ENCODE measurements at places on chromosomes 5 and 9.

DNA sequence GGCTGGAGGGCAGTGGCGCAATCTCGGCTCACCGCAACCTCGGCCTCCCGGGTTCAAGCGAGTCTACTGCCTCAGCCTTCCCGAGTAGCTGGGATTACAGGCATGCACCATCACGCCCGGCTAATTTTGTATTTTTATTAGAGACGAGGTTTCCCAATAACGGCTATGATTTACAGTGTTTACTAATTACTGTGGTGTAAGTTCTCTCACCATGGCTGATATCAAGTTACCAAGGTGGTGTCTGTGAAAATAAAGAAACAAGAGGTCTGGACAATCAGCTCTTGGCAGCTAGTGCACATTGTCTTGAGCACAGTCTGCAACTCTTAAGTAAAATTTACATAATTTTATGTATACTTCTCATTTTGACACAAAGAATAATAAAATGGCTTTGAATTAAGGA lies 385.5 kb upstream of the COX7C start:
- DNase-seq, result no peak

DNA sequence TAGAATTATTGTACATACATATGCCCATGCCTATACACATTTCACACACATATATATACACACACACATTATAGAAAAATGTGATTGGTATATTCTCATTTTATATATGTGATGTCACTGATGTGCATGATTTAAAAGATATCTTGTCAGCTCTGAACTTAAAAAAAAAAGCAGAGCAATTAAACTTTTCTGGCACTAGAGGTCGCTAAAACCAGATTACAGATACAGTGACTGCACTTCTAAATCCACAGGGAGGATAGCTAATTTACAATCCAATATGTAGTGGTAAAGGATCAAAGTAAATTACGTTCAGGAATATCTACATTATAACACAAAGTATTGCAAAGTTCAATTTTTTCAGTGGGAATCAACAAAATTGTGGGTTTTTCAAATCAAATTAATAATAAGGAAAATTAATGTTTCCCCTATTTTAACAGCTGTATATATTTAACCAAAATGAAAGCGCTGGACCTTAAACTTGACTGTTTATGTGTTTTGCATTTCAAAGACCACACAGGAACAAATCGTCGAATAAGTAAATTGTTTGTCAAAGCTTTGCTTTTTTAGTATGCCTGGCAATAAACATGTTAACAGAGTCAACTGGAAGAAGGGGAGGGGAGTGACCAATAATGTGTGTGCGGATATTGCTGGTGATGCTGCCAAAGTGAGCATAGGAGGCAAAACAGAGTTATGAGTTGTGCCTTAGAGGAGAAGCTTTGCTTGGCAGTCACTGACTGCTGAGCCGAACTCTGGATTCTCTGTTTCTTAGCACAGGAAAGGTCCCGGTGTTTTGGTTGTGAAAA lies 1201.4 kb upstream of the C9orf72 start:
- DNase-seq, result no peak

DNA sequence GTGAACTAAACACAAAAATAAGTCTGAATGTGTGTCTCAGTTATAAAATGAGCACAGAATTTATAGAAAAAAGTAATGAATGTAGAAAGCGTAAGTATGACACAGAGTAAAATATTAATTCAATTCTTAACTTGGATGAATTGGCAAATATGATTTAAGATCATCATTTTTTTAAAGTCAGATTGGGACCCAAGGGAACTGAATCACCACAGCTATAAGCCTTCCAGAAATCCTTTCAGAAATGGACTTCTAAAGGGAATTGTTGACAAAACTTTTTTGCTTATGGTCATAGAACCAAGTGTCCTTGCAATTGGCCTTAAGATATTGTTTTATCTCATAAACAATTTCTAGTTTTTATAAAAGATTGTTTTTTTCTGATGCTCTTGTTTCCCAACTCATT lies 495.1 kb upstream of the DAB2 start:
- DNase-seq, result no peak

GRCh38 chr5:83726912-83727311 lies 6.3 kb upstream of the HAPLN1 start:
- DNase-seq, result no peak

Measured in sciatic nerve (tissue), 2 donors.